Esophagus muscularis mucosa (tissue), 4 donors: ENCODE measurements at places on chromosomes 3 and 15. TPM values are rescaled to one million over a fixed set of nuclear protein-coding genes. Genes with fewer than 3 reads are reported as not detected.

The SLC28A2 gene
- not detected for total RNA-seq

DNA sequence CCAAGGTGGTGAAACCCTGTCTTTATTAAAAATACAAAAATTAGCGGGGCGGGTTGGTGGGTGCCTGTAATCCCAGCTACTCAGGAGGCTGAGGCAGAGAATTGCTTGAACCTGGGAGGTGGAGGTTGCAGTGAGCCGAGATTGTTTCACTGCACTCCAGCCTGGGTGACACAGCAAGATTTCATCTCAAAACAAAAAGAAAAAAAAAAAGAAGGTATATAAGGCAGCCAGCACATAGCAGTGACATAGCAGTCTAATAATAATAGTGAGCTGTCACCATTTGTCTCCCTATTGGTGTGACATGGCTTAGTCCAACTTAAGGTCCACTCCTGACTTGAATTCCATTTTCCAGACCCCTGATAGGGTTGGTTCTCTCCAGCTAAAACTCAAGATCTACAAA is 8.8 kb upstream of the LACTB start:
- DNase-seq = no peak

- DNase-seq = no peak
These were observed 540 bp downstream of the CCDC80 start for GRCh38 chr3:112640276-112640929.

The RUVBL1 gene
- 22.8 TPM for total RNA-seq

GRCh38 chr15:45534821-45535220 is 12.3 kb upstream of the SLC30A4 start:
- no peak for DNase-seq

The TMEM207 gene
- total RNA-seq = not detected

The SAXO2 gene
- total RNA-seq = 0.39 TPM

The TEX55 gene
- not detected for total RNA-seq

- DNase-seq = no peak
These were observed 34.2 kb downstream of the HMCES start for GRCh38 chr3:129312671-129313414.

DNA sequence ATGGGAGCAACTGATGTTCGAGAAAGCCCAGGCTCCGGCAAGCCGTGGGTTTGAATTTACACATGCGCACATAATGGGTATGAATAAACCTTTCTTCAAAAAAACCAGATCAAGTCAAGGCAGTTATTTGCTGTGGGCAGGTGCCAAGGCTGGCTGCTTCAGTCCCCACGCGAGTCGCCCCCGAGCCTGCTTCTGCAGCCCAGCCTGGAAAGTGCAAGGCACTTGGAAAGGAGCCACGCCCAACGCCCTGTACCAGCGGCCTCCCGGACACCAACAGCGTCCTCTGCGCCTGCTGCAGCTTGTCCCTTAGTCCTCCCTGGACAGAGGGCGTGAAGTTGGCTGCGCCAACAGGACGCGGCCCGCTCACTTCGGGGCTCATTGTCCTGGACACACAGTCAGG is 68.9 kb downstream of the KLF15 start:
- DNase-seq = peak; percentile 89

The KBTBD13 gene
- not detected for total RNA-seq

DNA sequence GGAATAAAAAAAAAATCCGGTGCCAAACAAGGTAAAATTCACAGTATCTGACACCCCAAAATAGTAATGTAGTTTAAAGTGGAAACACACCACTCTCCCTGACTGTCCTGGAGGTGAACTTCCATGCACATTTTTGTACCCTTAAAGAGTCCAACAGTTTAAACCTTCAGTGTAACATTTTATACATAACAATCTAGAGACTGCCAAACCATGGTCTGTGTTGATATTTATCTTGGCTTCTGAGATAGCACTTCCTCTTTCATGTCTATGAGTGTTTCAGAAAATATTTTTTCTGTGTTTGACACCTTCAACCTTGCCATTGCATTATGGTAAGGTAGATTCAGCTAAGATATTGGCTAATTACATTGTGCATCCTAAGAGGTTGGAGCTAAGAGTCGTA is 13.9 kb downstream of the TMEM45A start:
- DNase-seq = no peak

DNA sequence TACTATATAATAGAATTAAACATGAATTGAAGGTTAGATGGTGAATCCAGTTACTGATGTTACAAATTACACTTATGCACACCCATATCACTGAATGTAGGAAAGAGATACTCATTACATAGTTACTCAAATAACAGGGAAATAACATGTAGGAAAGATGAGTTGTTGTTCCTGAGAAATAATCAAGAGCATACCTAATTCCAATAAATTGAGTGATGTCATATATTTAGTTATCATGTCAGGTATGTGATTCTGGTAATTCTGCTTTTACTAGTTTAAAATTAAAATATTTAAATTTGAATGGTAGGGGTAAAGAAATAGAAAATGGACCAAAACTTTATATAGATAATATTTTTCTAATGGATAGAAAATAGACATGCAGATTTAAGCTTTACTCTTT is 102.6 kb upstream of the MYZAP start:
- no peak for DNase-seq

The GALNT15 gene
- total RNA-seq = 76.0 TPM

DNA sequence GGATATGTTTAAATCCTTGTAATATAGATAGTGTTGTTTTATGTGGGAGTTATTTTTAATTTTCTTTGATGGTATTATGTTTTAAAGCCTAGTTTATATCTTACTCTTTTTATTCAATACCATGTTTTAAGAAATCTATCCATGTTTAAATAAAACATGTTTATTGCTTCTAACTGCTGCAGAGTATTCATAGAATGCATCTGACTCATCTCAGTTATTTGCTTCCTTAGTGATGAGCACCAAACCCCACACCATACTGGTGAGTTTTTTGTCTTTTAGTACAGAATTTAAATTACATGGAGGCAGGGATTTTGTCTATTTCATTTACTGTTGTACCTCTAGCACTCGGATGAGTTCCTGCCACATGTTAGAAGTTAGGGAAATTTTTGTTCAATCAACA is 209.2 kb downstream of the NSUN3 start:
- DNase-seq = no peak

DNA sequence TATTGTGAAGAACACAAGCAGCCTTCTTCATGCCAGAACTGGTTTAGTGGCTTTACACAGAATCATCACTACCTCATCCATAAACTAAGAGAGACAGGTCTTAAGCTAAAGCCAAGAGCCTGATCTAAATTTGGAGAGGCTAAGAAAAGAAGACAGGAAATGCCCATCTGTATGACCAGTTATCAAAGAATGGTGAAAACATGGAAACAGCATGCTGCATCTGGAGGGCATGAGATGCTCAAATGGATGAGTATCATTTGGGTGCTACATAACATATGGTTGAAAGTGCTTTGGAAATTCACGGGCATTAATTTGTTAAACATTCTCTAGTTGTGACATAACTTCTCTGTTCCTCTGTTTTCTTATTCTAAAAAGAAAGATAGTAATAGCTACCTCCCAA is 112.5 kb downstream of the CPNE4 start:
- DNase-seq = no peak

The SECISBP2L gene
- total RNA-seq = 41.5 TPM

The KNG1 gene
- not detected for total RNA-seq

- no peak for DNase-seq
These were observed 25.1 kb upstream of the ETV5 start for GRCh38 chr3:186133980-186134379.

DNA sequence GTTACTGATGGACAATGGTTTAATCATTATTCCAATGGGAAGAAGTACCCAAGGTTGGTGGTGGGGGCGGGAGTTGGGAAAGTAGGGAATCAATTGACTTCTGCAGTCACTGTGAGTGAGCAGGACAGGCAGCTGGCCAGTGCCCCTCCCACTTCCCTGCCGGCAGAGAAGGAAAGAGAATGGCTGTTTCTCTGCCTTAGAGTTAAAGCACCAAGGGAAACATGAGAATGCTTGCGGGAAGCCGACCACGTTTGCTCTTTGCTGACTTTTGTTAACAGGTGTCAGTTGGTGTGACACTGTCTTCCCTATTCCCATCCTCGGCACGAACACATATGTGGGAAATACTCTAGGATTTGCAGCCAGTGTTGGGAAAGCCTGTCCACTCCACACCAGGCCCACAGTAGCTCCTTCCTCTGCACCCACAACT is 33.5 kb upstream of the MFSD1 start:
- DNase-seq = peak; percentile 92

DNA sequence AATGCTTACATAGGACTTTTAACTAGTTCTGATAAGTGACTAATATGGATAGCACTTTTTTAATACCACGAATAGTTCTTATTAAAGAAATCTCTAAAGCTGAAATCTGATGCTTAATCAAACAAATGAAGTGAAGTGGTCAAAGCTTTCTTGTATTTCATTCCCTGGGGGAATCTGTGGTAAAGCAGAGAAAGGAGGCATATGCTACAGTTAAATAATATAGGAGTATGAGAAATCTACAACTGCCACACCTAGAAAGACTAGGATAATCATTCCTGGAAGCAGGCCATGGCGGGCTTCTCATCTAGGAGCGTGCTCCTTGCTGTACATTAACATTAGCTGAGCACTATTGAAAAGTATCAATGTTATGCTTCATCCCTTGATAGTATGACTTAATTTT is 835.7 kb downstream of the OTOL1 start:
- no peak for DNase-seq

GRCh38 chr3:171874251-171874681 is 31.1 kb downstream of the TMEM212 start:
- no peak for DNase-seq

The TMEM212 gene
- not detected for total RNA-seq
